ENCODE measurements at places on chromosomes 7 and 10. TPM values are rescaled to one million over a fixed set of nuclear protein-coding genes. Genes with fewer than 3 reads are reported as not detected.

The OR2A7 gene
- 10.0 TPM for total RNA-seq

The LDB3 gene
- total RNA-seq = 0.23 TPM

The ACHE gene
- total RNA-seq = 0.30 TPM

The OR13A1 gene
- not detected for total RNA-seq

The ZNF33A gene
- 20.7 TPM for total RNA-seq

The PDIA4 gene
- 215 TPM for total RNA-seq

The NUTM2D gene
- 2.3 TPM for total RNA-seq

The ETV1 gene
- total RNA-seq = 5.9 TPM

The AOAH gene
- total RNA-seq = not detected

The AGR2 gene
- 0.17 TPM for total RNA-seq

The MAT1A gene
- not detected for total RNA-seq

The STOX1 gene
- not detected for total RNA-seq

The ARHGAP22 gene
- total RNA-seq = 4.0 TPM

The FKBP6 gene
- not detected for total RNA-seq

The WDFY4 gene
- not detected for total RNA-seq

The VWC2 gene
- total RNA-seq = not detected

The TACR2 gene
- total RNA-seq = not detected

The CPN1 gene
- total RNA-seq = not detected

The HGF gene
- total RNA-seq = not detected

The MYH16 gene
- not detected for total RNA-seq

The OR2A42 gene
- total RNA-seq = not detected

The NKX6-2 gene
- not detected for total RNA-seq

The ACSM6 gene
- not detected for total RNA-seq

The OR2A12 gene
- not detected for total RNA-seq

The C7orf57 gene
- 0.52 TPM for total RNA-seq

The CROT gene
- 6.5 TPM for total RNA-seq

The AP3M1 gene
- 35.0 TPM for total RNA-seq

The ANKRD30A gene
- total RNA-seq = not detected

The GIMAP8 gene
- total RNA-seq = not detected

The RSPH10B2 gene
- not detected for total RNA-seq

The PDE6C gene
- not detected for total RNA-seq

The LGI1 gene
- not detected for total RNA-seq

The FAM13C gene
- not detected for total RNA-seq

The VAX1 gene
- total RNA-seq = not detected

The SPDYE6 gene
- total RNA-seq = not detected

The HMX2 gene
- total RNA-seq = not detected

The SPAM1 gene
- total RNA-seq = not detected

The SEMA3D gene
- total RNA-seq = not detected

The NEBL gene
- 30.6 TPM for total RNA-seq

The SEMA3E gene
- total RNA-seq = 0.51 TPM

The CYP2E1 gene
- not detected for total RNA-seq
